Esophagus squamous epithelium (tissue), 5 donors: ENCODE measurements at places on chromosomes 4 and X.

DNA sequence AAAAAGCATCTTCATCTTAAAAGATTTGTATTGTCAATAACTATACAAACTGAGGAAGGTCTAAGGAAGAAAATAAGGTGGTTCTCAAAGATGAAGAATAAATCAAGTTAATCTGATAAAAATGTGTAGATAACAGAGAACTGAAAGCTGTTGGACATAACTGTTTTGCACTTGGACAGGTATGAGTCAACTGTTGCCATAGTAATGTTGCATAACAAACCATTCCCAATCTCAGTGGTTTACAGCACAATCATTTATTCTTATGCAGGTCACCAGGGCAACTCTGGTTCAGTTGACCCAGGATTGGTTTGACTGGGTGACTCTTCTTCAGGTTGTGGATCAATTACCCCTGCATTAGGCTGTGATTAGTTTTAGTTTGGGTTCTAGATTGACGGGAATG is 2197.7 kb downstream of the ARAP2 start:
- no peak for DNase-seq

GRCh38 chr4:184103527-184104264 is 114.0 kb downstream of the ENPP6 start:
- DNase-seq, result no peak

DNA sequence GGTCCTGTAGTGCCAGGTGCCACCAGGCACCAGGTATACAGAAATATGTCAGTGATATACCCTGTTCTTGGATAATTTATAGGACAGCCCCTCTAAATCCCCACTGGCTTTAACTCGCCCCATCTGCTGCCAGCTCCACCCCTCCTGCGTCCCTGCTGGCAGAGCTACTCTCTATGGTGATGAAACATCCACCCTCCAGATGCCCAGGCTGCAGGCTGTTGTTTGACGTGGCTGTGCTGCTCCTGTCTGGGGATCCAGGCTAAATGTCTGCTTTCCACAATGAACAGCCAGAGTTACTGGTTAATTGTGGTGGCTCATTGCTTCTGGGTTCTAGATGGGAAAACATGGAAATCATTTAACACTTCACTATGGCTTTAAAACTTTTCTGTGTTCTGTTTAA is 12.9 kb downstream of the NHSL2 start:
- DNase-seq, result no peak

GRCh38 chrX:96424007-96424406 is 260.6 kb upstream of the DIAPH2 start:
- DNase-seq, result no peak

DNA sequence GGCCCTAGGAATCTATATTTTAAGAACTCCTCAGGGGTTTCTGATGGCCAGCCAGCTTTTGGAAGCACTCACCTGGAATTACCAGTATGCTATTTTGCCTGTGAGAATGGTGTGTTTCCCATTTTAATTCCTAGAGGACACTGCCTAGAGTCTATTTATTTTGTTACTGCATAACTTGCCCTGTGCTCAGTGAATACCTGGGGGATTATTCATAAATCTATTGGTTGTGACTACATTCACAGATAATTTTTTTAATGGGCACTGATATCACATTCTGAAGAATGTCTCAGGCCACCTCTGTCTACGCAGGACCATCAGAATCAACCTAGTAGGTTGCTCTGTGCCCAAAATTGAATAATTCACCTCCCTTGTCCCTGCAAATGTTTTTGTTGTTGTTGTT is 6.7 kb downstream of the ARL13A start:
- no peak for DNase-seq

- no peak for DNase-seq
Observed at GRCh38 chrX:124719060-124719459, 372.7 kb downstream of the SH2D1A start.

- no peak for DNase-seq
Observed at GRCh38 chr4:76654791-76655190, 219.8 kb downstream of the SHROOM3 start.

DNA sequence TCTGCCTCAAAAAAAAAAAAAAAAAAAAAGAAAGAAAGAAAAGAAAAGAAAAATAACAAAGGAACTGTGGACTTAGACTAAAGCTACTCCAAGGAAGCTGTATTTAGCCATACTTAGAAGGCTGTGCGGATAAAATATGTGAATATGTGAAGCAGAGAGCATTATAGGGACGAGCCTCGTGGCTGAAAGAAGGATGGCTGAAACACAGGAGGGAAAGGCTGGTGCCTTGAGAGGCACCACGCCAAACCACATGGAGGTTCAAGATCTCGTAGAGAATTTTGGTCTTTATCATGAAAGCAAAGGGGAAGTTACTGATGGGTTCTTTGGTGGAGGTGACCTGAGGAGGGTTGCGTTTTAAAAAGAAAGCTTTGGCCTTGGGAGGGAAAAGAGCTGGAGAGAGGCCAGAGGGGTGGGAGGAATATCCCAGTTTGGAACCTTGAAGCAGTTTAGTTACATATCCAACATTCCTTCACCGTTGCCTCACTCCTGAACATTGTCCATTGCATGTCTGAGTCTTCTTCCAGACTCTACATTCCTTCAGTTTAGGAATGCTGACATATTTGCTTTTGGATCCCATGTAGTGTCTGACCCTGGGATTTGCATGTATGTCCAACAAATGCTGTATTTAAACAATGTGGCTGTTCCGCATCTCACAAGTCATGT is 82.5 kb downstream of the CPE start:
- no peak for DNase-seq

DNA sequence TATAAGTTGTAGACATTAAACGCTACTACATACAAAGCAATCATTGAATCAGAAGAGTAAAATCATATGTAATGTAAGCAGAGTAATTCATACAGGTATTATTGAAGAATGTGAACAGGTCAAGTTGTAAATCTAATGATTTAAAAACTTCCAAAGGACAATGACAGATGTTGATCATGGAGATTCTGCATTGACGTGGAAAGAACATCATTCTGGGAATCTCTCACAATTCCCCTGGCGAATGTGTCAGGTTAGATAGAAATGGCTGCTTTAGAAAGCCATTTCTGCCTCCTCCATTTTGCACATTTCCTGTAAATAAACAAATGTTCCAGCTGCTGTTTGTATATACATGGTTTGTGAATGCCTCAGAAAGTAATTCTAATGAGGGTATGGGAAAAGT is 719.4 kb downstream of the ADGRL3 start:
- no peak for DNase-seq

DNA sequence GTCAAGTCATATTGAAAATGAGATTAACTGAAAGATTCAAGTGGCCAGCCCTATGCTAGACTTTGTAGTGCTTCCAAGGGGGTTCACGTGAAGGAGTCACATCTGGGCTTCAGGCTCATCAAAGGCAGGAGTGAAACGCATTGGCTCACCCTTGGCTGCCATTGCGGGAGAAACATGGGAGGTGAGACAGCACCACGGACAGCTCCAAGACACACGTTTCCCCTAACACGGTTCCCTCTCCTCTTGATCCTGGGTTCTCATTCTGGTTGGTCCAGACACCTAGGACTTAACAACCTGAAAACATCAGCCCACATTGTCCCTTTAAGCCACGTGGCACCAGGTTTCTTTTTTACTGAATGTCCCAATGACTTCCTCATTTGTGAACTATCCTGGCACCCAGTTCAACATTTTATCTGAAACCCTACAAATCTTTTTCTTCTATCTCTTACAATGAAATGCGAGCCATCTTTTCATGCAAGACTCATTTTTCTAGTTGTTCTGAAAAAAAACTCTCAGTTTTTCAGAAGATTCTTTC is 279.0 kb upstream of the VCX3A start:
- no peak for DNase-seq

- no peak for DNase-seq
Observed at GRCh38 chr4:179615704-179616103, 2173.5 kb upstream of the AGA start.

DNA sequence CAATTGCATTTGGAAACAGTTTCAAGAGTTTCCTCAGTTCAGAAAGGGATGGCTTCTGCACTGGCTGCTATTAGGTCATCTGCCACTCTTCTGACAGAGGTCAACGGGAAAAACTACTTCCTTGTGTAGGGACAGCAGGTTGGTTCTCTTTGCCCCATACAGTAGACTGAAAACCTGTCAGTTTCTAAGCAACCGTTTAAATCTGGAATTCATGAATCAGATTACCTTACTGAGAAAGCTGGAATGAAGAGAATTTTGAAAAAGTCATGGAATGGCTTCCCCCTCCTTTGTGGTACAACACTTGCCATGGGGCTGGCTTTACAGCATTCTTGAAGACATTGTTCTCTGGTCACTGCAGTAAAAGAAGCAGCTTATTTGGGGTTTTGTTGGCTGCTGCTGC is 240.3 kb downstream of the IL1RAPL2 start:
- DNase-seq, result no peak

- no peak for DNase-seq
Observed at GRCh38 chr4:124958847-124959246, 246.3 kb upstream of the ANKRD50 start.

DNA sequence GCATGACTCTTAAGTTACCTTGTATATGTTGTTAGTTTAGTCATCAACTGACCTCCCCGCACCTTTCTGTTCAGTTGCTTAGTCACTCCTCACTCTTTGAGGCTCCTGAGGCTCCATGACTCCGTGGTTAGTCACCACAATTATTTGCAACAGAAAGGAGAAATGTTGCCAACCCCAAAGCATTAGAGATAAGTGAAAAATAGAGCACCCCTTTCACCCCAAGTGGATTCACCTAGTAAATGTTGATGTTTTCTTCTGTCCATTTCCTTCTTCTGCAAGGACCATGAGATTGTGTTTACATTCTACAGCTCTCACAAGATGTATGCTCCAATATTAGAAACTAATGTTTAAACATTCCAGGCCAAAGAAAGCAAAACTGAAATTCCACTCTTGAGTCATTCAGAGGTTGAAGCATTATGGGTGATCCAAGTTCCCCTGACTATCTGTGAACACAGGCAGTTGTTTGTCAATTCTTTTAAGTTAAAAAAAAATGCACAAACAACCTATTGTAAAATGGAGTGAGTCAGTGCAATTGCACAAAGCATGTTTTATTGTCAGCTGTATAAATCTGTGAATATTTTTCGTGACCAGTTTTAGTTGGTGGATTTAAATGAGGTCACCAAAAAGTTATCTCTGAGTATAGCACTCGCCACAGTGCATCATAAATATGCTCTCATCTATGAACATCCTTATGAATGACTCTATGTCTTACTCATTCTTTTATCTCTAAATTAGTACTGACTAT is 552.4 kb upstream of the MAGEB2 start:
- DNase-seq, result no peak

DNA sequence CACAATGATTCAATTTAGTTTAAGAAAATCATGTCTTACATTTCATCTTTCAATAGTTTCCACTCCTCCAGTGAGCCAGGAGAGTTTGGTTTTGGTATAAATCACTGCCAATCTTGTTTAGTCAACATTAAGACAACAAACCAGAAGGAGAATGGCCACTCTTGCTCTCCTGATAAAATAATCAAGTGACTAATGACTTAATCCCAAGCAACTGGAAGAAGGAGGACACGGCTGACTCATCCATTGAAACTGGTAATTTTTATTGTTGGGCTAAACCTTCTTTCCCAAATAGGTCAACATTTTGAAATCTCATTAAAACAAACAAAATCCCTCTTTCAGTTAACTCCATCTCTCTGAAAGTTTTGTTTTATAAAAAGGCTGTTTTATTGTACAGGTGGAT is 230.2 kb downstream of the CLCN4 start:
- DNase-seq, result no peak

DNA sequence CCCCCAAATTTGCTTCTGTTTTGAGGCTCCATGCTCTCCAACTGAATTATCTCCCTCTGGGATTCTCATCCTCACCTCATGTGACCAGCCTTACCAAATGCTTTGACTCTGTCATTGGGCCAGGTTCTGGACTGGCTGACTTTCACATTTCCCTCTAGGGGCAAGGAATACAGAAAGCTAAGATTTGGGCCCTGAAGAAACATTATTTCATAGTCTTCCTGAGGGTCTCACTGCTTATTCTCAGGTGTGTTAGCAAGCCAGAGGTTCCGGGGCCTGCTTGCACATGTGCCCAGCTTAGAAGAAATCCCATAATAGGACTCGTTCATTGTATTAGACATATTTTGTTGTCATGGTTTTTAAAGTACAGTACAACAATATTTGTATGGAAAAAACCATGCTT is 62.6 kb upstream of the TEX13D start:
- DNase-seq, result no peak

- DNase-seq, result no peak
Observed at GRCh38 chr4:147732518-147733235, 789 bp downstream of the ARHGAP10 start.

GRCh38 chr4:46550471-46550870 is 160.5 kb upstream of the GABRA2 start:
- no peak for DNase-seq

DNA sequence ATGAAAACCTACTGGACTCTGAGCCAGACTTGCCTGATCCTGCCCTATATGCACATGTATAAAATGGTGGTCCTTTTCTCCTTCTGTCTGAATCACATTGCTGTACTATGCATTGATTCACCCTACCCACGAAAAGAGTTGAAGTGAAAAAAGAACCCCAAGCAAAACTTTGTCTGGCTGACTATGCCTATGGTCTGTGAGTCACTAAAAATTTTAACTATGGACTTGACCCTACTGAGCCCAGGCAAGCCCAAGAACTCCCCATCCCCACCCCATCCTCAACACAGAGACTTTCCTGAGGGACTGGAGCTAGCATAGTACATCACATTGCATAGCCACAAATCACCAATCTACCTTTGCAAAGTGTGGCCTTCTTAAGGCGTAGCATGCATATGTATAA is 116.6 kb upstream of the TENM3 start:
- no peak for DNase-seq

DNA sequence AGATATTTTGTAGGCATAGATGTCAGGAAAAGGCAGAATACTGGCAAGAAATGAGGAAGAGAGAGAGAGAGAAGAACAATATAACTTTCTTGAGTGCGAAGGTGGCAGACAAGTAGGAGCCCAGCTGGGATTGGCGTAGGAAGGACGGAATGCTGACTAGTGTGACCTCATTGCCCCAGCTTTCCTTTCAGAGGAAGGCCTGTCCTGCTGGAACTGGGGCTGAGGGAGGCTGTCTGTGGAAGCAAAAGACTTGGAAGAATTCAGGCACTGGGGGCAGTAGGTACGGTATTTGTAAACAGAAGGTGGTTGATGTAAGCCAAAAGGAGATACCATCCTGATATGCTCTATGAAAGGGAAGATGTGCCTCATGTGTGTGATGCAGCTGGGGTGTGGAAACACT is 818.4 kb downstream of the ADGRL3 start:
- DNase-seq, result no peak

- DNase-seq, result no peak
Observed at GRCh38 chr4:183185018-183185417, 86.0 kb downstream of the WWC2 start.
